ENCODE measurements at places on chromosomes 7 and 10. TPM values are rescaled to one million over a fixed set of nuclear protein-coding genes. Genes with fewer than 3 reads are reported as not detected.

DNA sequence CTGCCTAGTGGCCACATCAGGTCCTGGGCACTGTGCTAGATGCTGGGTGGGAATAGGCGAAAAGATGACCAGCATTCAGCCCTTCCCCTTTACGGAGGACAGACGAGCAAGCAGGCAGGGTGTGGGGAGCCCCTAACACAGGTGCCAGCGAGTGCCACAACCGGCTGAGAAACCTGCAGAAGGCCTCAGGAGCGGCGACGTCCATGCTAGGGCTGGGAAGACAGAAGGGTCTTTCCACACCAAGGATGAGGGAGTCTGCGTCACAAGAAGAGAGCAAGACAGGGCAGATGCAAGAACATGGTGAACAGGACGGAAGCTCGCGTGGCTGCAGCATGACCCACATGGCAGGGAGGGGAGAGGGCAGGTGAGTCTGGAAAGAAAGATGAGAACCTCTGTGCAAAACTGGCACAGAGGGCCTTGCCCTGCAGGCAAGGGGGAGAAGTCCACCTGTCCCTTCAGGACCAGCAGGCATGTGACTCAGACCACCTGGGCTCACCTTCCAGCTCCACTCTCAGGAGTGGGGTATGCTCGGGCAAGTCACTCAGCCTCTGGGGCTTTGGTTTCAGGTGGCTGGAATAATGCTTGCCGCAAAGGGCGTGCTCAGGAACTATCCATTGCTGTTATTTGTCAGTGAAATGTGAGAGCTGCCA, 36.6 kb downstream of the KCNH2 start:
- no peaks in the 10 kb centered on the region for H3K36me3 ChIP-seq
- peaks cover 18% of the 10 kb centered on the region for H3K4me1 ChIP-seq
- DNase-seq = no peak
- H3K27me3 ChIP-seq = no peaks in the 10 kb centered on the region

DNA sequence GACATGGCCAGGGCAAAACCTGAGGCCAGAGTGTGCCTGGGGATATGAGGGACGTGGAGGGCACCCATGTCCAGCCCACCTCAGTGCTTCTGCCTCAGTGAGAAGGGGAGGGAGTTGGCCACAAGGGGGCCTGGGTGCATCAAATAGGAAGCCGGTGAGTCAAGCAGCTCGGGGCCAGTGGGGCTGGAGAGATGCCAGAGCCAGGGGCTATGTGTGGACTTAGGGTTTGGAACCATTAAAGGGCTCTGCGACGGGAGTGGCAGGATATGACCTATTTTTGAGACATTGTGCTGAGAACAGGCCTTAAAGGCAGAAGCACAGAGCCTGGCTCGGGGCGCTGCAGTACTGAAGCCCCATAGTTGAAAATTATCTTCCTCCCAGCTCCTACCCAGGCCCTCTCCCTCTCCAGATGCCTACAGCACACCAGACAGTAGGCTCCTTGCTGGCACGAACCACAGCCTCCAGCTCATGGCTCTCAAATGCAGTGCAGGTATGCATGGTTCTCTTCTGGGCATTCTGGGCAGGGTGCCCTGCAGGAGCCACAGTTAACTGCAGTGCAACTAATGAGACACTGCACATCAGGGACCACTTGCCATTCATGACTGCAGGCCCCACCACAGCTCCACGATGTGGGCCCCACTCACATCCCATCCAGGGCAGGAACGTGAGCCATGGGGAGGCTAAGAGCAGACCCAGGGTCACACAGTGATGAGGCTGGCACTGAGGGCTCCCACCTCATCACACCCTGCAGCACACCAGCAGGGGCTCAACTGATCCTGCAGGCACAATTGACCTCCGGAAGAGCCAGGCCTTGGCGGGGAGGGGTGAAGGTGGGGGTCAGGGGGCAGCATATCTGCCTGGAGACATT, 7.2 kb upstream of the PGAM2 start:
- H3K4me1 ChIP-seq = peaks cover 3% of the 10 kb centered on the region
- no peaks in the 10 kb centered on the region for H3K27me3 ChIP-seq
- peak overlapping the region; percentile 64 for H3K27ac ChIP-seq
- H3K36me3 ChIP-seq = peaks cover 23% of the 10 kb centered on the region

Gene CYP17A1
- not detected for total RNA-seq

GRCh38 chr10:767211-767610, 77.7 kb upstream of the DIP2C start:
- DNase-seq = no peak
- H3K27me3 ChIP-seq = no peaks in the 10 kb centered on the region
- no peak overlapping the region for H3K27ac ChIP-seq

DNA sequence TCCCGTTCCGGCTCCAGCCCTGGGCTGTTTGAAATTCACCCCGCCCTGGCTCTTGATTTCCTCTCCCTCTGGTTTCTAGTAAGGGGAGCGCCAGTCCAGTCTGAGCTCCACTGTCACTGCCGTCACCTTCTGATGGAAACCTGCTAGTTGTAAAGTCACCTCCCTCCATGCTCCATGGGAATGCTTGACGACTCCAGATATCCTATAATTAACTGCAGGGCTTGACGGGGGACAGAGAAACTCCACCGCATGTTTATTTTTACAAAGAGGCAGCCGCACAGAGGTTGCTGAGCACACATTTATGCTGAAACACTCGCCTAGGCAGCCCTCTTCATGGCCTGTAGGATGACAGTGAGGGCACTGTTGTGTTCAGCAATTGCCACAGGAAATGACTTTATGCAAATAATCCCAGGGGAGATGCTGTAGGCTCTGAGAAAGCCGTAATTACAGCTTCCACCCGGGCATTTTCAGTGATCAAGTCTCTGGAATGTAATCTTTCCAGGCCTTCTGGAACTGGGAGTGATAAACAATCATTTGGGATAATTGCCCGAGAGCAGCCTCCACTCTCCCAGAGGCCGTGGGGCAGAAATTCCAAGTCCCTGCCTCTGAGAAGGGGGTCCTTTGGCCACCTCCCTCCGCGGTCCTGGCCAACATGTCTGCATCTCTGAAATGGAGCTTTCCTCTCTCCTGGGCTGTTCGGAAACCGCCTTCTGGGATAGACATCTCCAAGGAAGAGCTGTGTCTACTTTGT, 300.5 kb downstream of the KLF6 start:
- no peaks in the 10 kb centered on the region for H3K27me3 ChIP-seq
- peaks cover 9% of the 10 kb centered on the region for H3K4me1 ChIP-seq
- no peak overlapping the region for H3K4me3 ChIP-seq
- peak; percentile 18 for DNase-seq

GRCh38 chr10:126405239-126405775, 17.0 kb upstream of the ADAM12 start:
- H3K27me3 ChIP-seq = no peaks in the 10 kb centered on the region
- peaks cover 9% of the 10 kb centered on the region for H3K4me1 ChIP-seq
- no peak overlapping the region for H3K4me3 ChIP-seq
- no peaks in the 10 kb centered on the region for H3K36me3 ChIP-seq

DNA sequence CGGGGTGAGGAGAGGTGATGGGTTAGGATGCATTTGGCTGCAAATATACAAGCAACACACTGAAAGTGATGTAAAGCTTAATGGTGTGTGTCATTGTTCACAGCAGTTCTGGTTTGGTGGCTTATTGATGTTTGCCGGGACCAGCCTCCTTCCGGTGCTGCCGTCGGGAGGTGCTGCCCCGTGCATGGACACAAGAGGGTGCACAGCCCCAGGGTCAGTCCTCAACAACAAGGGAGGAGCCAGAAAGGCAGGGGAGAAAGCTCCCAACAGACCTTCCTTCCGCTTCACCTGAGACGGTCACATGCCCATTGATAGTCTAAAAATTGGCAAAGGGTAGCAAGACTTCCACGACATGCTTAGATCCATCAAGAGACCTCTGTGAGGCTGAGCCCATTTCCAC, 9.5 kb downstream of the RNF32 start:
- no peaks in the 10 kb centered on the region for H3K27me3 ChIP-seq
- no peak overlapping the region for H3K4me3 ChIP-seq
- H3K36me3 ChIP-seq = no peaks in the 10 kb centered on the region
- H3K4me1 ChIP-seq = no peaks in the 10 kb centered on the region
- no peak for DNase-seq

Gene ZNF853
- 32.2 TPM for total RNA-seq

DNA sequence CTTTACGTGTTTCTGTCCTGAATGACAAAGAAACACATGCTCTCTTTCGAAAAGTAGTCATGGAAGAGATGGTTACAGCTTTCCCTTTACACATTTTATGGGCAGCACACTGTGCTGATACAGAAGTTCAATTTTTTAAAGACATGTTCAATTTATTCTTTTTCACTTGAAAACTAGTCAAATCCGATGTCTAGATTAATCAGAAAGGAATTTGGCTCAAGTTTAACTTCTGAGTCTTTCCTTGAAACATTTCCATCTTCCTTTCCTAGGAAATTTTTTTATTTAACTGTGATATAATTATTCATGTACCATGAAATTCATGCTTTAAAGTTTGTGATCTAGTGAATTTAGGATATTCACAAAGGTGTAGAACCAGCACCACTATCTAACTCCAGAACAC, 360.1 kb downstream of the TNS3 start:
- H3K4me3 ChIP-seq = no peak overlapping the region
- H3K27ac ChIP-seq = no peak overlapping the region
- no peaks in the 10 kb centered on the region for H3K36me3 ChIP-seq
- H3K4me1 ChIP-seq = no peaks in the 10 kb centered on the region

- DNase-seq = no peak
- no peaks in the 10 kb centered on the region for H3K36me3 ChIP-seq
- H3K4me1 ChIP-seq = peaks cover 4% of the 10 kb centered on the region
- no peaks in the 10 kb centered on the region for H3K27me3 ChIP-seq
- H3K4me3 ChIP-seq = no peak overlapping the region
Observed at GRCh38 chr7:33463131-33463530, 333.8 kb downstream of the BBS9 start.
